ENCODE measurements at places on chromosomes 7 and 10.

DNA sequence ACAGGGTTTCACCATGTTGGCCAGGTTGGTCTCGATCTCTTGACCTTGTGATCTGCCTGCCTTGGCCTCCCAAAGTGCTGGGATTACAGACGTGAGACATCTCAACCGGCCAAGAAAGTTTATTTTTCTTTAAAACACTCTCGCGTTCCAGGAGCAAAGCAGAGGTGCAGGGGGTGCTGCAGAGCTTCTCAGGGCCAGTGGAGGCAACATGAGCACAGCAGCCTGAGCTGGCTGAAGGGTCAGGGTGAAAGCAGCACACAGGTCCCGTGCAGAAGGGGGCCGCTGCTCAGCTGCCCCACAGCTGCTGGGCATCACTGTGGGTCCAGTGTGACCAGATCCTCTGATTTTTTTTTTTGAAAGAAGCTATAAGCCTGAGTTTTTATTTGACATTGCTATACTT lies 46.1 kb downstream of the EPHB4 start:
- DNase-seq = no peak

DNA sequence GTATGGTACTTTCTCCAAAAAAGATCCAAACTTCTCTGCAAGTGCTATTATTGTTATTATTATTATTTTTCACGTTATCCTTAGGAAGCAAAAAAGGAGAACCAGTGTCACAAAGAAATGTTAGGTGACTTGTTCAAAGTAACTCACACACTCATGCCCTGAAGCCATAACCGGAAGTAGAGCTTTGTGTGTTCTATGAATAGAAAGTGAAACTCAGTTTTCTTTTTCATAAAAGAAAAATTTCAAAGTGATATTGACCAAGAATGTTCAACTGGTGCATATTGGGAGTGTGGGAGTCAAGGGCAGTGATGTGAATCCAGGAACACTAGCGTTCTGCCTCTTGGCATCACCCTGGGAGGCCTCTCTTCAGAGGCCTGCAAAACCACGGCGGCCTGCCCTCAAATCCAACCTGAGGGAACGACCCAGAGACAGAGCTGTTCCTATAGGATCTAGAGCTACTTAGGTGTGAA lies 106.1 kb downstream of the PRKCQ start:
- peak; percentile 29 for DNase-seq

DNA sequence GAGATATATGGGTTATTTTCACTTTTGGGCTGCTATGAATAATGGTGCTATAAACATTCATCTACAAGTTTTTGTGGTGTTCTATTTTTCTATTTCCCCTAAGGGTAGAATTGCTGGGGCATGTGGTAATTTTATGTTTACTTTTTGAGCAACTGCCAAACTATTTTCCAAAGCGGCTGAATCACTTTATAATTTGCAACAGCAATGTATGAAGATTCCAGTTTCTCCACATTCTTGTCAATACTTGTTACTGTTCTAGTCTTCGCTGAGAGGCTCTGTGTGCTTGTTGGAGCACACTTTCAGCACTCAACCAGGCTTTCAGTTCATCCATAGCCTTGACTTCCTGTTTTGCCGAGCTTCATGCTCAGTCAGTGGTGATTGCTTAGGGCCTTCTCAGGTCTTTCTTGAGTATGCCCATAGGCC lies 39.0 kb downstream of the ADK start:
- no peak for DNase-seq

DNA sequence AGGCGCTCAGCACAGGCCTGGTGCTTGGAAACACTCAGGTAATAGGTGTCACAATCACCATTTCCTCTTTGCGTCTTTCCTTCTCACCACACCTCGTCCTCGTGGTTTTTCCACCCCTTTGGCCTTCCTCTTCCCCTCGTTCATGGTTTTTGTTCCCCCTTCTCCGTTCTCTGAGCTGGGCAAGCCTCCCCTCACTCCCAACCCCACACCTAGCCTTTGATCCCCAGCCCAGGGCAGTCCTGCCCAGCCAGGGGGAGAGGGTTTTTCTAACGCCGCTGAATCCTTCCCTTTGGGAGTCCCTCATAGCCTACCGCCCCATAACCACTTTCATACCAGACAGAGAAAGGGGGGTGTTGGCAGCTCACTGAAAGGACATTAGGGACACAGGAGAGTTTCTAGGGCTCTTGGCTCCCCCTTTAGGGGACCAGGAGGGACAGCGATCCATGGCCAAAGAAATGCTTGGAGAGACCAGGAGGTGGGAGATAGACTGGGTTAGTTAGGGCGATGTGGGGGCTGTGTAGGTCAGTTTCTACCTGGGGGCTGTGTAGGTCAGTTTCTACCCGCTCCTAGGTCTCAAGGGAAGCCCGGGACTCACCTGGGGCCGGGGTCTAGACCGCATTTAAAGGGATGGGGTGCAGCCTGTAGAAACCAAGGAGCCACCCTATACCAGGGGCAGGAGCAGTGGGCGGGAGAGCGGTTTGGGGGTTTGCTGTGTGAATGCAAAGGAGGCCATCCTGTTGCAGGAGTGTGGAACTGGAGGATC lies 1.4 kb downstream of the EPHB4 start:
- DNase-seq = peak; percentile 35

DNA sequence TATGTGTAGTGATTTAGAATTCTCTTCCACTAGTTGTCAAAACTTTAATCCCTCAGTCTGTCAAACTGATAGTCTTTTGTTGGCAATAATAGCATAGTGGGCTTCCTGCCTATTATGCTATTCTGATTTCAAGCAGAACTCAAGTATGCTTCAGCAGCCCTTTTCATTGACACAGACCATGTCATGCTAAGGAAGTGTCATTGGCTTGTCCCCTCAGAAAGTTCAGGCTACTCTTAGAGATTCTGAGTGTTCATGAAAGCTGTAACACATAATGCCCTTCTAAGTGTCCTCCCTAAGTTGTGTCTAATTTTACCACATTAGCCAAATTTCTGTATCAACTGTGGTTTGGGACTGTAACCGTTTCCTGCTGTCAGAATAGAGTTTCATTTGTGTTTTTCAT lies 198.7 kb downstream of the THSD7A start:
- no peak for DNase-seq

GRCh38 chr10:82660986-82661385 lies 786.0 kb downstream of the NRG3 start:
- DNase-seq = no peak

- no peak for DNase-seq
Measured at GRCh38 chr7:105759670-105760550, 116.5 kb downstream of the ATXN7L1 start.

GRCh38 chr10:121921238-121921931 lies 6.4 kb downstream of the ATE1 start:
- DNase-seq = no peak

DNA sequence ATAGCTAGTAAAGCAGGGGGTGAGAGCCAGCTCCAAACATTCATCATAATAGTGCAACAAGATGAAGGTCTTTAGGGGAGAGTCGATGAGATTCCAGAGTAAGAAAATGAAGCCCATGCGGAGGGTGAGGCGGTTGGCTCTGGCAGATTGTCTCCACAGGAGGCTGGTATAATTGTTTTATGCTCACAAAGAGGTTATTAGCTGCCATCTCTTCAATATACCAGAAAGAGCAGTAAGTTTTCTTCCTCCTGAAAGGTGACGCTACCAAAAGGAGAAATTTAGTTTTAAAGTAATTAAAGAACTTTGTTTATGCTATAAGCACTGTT lies 59.2 kb upstream of the KCNIP2 start:
- no peak for DNase-seq

GRCh38 chr7:19378345-19378714 lies 233.1 kb upstream of the FERD3L start:
- no peak for DNase-seq

DNA sequence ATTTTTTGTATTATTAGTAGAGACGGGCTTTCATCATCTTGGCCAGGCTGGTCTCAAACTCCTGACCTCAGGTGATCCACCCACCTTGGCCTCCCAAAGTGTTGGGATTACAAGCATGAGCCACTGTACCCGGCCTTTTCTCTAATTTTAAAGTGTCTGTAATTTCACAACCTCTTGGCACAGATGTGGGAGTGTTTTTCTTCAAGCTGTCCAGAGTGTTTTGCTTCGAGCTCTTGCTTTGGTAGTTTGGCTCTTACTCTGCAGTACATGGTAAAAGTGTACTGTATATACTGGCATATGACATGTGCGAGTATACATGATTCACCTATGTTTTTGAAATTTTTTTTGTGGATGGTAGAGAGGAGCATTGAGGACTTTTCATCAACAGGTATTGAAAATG lies 9.8 kb downstream of the SRGN start:
- no peak for DNase-seq

DNA sequence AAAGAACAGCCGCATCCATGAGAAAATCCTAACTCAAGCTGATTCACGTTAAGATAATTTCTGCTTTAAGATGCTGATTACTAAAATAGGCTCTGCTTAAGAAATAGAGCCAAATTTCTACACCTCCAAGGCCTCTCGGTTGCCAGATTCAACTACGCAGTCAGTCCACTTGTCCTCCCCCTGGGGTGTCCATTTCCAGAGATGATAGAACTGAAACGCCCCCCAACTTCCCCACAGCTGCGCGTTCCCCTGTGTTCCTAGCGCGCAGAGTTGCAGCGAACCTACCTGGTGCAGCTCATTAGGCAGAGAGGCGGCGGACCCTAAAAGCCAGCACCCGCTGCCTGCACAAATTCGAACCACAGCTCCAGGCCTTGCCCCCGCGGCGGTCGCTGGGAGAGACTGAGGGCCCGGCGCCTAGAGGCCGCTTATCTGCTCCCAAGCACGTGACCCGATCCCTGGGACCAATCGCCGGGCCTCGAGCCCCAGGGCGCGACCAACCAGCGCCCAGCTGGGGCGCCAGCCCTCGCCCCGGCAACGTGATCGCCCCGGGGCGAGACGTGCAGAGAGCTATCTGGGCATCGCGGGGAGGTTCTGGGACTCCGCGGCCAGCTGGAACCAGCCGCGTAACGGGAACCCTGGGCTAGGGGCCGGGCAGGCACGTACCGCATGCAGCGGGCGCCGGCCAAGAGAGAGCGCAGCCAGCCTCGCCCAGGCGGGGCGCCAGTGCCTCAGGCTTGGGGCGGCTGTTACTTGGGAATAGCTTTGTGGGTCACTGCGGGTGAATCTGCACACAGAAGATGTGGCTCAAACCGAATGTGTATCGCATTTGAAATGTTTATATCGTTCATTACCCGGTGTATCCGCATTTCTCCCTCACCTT lies at the start of gene PPP1R3C:
Gene PPP1R3C, minus strand, starts transcription at position 401 of the 880 bp plus-strand sequence. Its CDS starts 102 bp downstream, at position 299.
- DNase-seq = peak; percentile 14

DNA sequence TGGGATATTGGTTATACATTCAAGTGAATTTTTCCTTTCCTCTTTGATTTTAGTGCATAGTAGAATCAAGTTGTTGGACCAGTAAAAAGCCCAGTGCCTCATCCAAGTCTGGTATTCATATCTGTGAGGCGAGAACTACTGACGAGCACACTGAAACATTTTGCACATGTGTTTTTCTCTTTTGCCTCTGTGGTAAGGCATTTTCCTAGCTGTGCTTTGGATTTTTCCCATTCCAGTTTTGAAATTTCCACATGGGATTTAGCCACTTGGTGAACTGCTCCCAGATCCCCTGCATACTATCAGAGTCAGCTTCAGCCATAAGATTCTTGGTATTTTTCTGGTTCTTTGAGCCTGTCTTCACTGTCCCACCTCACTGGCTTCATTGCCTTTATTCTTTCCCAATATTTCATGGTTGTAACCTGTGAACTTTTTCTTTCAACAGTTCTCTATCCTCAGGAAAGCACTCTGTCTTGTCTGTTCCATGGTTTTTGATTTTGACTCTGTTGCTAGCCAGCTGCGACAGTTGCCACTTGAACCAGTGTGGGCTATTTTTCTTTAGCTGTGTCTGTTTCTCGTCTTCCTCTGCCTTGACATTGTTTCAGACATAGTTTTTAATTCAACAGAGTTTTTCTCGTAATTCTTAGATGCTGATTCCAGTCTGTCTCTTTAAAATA lies 239.0 kb downstream of the REEP3 start:
- no peak for DNase-seq

- DNase-seq = no peak
Measured at GRCh38 chr7:150784120-150784736, 15.9 kb downstream of the TMEM176B start.

- DNase-seq = no peak
Measured at GRCh38 chr10:70549351-70549961, 53.1 kb downstream of the PRF1 start.

- DNase-seq = no peak
Measured at GRCh38 chr7:131690441-131690840, 134.0 kb upstream of the PODXL start.

DNA sequence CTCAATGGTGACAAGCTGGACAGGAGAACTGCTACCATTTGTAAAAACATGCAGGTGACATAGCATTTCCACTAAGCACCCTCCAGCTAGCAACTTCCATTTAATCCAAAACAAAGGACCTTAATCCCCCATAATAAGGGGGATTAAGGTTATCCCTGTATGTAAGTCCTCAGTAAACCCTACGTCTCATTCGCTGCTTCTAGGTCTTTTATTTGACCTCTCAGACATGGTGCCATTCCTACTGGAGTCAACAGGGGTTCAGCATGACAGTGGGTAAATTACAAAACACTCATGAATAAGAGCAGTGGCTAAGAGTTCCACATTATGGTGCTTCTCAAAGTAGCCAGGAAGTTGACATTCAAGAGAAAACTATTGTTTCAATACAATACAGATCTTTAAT lies 121.8 kb upstream of the CAV2 start:
- DNase-seq = no peak

Measured in HL-60 (cell line).